ENCODE measurements at places on chromosomes 2 and 18. TPM values are rescaled to one million over a fixed set of nuclear protein-coding genes. Genes with fewer than 3 reads are reported as not detected.

DNA sequence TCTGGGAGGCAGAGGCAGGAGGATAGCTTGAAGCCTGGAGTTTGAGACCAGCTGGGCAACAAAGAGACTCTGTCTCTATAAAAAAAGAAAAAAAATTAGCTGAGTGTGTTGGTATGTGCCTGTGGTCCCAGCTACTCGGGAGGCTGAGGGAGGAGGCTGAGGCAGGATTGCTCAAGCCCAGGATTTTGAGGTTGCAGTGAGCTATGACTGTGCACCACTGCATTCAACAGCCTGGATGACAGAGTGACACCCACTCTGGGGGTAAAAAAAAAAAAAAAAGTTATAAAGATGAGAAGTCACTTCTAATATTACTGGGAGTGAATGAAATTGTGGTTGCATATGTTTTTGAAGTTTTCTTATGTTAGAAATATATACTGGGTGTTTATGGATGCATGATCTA, 71.6 kb downstream of the C2orf74 start:
- DNase-seq: no peak

DNA sequence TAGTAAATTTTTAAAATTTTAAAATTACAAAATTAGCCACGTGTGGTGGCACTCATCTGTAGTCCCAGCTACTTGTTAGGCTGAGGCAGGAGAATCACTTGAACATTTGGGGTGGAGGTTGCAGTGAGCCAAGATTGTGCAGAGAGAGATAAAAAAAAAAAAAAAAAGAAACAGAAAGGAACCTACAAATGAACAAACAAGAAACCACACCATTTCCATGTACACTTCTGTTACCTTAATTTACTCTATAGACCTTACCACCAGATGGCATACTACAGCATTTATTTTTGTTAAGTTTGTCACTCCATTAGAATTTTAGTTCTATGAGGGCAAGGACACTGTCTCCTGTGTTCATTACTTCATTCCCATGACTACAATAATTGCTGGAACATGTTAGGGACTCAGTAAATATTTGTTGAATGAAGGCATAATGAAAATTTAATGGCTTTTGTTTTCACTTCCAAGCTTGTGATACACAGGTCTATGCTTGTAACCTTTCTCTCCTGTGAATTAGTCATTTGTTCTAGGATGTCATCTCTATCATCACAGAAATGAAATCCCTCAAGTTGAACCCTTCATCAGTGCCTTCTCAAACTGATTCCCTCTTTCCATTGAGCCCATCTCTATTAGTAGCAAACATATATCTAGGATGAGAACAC, 76.0 kb downstream of the ARHGAP15 start:
- peak; percentile 41 for DNase-seq

GRCh38 chr2:9758741-9759140, 84.5 kb upstream of the TAF1B start:
- peak; percentile 43 for DNase-seq

The EFR3B gene
- total RNA-seq: 0.35 TPM

The GYPC gene
- 22.3 TPM for total RNA-seq

GRCh38 chr2:127279781-127280180, 14.2 kb downstream of the ERCC3 start:
- DNase-seq: no peak

The DNER gene
- total RNA-seq: 1.2 TPM

GRCh38 chr2:71798266-71799012, 345.1 kb downstream of the DYSF start:
- DNase-seq: peak; percentile 4

GRCh38 chr2:234425639-234426603, 71.0 kb downstream of the ARL4C start:
- no peak for DNase-seq

The ALLC gene
- not detected for total RNA-seq

The GIGYF2 gene
- 33.7 TPM for total RNA-seq

All from renal cortical epithelial cell (primary cell).